CD4-positive, alpha-beta T cell treated with Interleukin-2 at 100 ng/mL for 4 hours (primary cell): ENCODE measurements at places on chromosomes 16 and 17.

- no peak for DNase-seq
These were observed 14.4 kb upstream of the MYLK3 start for GRCh38 chr16:46762583-46762982.

DNA sequence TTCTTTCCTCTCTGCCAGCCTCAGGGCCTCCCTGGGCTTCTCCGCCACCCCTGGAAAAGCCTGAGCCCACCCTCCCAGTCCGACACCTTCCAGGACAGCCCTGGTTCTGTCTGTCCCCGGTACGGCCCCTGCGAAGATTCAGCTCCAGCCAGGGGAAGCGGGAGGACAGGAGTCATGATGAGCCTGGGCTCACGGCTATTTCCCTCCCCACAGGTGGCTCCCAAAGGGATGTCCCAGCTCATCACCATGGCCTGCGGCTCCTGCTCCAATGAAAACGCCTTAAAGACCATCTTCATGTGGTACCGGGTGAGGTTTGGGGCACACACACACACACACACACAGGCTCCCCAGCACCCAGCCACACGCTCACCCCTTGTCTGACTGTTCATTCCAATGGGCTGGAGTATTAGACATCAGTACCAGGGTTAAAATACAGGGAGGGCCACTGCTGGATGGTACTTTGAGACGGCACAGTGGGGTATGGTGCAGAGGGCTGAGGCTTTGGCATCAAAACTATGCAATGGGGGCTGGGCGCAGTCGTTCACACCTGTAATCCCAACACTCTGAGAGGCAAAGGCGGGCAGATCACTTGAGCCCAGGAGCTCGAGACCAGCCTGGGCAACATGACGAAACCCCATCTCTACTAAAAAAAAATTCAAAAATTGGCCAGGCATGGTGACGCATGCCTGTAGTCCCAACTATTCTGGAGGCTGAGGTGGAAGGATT lies 32.8 kb downstream of the TMEM186 start:
- DNase-seq, result no peak

DNA sequence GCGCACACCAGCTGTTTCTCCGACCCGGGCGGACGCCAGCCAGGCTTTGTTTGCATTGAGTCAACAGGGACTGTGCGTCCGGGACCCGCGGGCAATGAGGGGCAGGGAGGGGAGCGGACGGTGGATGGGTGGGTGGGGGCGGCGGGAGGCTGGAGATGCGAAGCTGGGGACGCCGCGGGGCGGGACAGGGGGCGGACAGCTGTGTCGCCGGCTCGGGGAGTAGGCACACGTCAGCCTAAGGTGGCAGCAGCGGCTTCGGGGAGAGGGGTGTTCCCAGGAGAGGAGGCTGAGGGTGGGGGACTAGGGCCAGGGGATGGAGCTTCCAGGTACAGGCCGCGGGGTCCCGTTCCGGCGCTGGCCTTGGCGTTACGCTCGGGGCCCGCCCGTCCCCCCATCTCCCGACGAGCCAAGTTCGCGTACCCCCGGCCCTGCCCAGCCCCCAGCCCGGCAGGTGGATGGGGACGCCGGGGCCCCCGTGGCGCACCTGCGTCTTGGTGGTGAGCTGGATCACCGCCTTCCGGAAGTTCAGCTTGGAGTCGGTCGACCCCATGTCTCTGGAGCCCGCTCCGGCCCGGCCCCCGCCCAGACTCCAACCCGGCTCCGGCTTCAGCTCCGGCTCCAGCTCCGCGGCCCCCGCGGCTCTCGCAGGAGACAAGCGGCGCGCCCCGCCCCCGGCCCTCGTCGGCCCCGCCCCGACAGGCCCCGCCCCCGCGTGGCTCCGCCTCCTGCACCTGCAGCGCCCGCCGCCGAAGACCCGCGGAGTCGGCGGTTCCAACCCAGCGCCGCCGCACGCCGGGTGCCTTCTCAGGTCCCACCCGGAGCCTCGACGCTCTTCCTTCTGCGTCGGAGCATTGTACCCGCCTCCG lies at the start of gene HID1:
Gene HID1 (minus strand): TSS at position 653 of the 866 bp plus-strand sequence. CDS start 103 bp downstream, at position 550.
- DNase-seq, result peak; percentile 76

GRCh38 chr17:78717431-78717980 lies 64.6 kb downstream of the CYTH1 start:
- DNase-seq, result no peak

DNA sequence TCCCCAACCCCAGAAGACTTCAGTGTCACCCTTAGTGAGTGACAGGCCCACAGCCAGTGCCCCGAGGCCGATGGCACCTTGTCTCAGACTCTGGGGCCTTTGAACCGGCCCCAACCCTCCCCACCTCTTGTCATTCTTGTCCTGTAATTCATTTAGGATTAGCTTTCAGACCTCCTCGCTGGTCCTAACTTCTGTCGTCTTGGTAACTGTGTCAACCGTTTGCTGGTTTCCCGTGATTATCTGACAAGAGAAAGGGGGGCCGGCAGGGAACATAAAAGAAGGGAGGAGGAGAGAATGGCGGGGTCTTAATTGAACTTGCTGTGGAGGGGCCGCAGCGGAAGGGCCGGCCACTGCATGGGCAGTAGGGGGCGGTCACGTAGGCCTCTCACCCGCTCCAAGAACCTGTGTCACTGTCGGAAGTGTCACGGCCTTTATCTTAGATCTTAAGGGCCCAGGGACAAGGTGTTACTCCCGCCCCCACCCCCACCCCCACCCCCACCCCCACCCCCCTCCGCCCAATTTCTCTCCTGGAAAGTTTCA lies 46.5 kb upstream of the GSE1 start:
- DNase-seq, result no peak

GRCh38 chr17:1727876-1728630 lies 3.5 kb downstream of the WDR81 start:
- no peak for DNase-seq

DNA sequence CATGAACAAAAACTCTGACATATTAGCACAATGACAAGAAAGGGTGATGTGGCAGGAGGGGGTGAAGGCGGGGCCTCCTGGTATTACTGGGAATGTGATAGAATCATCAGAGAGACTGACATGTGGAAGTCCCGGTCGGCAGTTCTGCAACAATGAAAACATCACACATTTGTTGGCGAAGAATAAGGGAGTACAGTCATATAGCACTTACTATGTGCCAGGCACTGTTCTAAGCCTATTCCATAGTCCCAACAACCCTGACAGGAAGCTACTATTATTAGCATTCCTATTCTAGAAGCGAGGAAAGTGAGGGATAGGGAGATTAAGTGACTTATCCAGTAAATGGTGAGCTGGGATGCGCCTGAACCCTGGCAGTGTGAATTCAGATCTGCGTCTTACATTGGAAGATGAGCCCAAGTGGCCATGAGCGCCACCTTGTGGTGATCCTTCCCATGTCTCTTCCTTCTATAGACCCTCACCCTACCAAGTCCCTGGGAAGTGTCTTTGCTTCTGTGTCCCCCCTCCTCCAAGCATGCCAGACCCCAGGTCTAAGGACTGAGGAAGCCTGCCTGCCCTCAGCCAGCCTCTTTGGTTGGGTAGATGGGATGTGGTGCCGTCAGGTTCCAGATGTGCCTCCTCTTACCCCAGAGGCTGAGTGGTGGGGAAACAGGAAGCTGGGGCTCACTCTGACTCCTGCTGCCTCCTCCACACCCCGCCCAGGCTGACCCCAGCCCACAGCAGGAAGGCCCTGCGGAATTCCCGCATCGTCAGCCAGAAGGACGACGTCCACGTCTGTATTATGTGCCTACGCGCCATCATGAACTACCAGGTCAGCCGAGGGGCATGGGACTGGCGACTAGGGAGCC lies 14.0 kb downstream of the FMNL1 start:
- peak; percentile 80 for DNase-seq

DNA sequence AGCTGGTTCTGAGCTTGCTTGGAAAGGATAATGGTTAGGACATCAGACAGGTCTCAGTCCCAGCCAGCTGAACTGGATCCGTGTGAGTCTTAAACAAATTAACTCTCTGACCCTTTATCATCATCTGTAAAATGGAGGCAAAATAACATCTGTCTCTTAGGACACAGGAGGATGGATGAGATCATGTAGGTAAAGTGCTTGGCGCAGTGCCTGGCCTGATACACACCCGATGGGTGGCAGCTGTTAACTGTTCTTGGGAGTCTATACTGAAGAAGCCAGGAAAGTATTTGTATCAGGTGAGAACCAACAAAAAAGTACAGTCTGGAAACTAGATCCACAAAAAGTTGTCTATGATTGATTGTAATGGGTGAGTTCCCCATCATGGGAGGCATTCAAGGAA lies 188.6 kb downstream of the C16orf78 start:
- no peak for DNase-seq

GRCh38 chr17:75152922-75153779 lies 1.2 kb downstream of the JPT1 start:
- no peak for DNase-seq

- no peak for DNase-seq
These were observed 44.6 kb downstream of the WSB1 start for GRCh38 chr17:27338536-27338985.

- no peak for DNase-seq
These were observed 118.9 kb downstream of the PARN start for GRCh38 chr16:14510939-14511799.

DNA sequence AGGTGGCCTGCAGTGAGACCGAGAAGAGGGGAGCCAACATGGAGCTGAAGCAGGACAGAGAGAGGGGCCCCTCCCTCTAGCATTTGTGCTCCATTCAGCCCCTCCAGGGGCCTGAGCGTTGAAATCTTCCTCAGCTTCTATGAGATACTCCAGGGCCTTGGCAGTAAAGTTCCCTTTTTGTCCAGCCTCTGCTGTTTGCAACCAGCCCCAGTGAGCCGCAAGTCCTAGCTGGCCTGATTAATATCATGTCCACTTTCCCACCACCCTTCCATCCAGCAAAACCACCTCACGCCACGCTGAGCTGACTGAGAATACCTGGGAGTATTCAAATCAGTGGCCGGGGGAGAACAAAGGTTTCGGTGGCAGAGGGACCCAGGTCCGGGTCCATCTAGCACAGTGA lies 11.7 kb upstream of the RPH3AL start:
- no peak for DNase-seq

GRCh38 chr16:3022208-3022683 lies 1.5 kb downstream of the HCFC1R1 start:
- DNase-seq, result peak; percentile 89

DNA sequence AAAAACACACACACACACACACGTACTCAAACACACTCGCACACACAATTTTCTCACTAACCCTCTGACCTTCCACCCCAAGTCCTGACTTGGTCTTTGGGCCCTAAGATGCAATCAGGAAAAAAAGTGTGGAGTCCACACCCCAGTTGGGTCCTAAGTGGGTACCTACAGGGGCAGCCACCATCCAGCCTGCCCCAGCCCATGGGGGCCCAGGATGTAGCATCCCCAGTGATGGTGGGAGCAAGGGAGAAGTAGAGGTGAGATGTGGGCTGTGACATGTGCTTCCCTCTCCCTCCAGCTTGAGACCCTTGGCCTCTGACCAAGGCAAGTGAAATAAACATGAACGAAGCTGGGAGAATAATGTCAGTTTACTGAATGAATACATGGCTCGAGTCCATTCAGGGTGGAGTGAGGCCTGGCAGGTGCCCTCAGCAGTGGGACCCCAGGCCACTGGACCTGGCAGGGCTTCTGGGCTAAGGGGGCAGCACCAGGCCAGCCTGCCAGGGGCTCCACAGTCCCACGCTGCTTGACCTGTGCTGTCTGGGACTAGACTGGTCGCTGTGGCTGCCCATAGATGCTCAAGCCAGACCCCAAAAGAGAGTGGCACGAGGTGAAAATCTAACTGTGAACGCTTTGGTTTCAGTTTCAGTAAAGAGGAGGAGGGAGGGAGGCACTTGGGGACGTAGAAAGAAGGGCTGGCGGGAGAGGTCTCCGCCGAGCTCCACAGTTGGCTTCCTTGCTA lies 73.7 kb downstream of the MRC2 start:
- DNase-seq, result no peak

GRCh38 chr17:30321314-30321713 lies 12.5 kb downstream of the TMIGD1 start:
- no peak for DNase-seq

GRCh38 chr17:956905-957304 lies 22.7 kb downstream of the NXN start:
- DNase-seq, result no peak

DNA sequence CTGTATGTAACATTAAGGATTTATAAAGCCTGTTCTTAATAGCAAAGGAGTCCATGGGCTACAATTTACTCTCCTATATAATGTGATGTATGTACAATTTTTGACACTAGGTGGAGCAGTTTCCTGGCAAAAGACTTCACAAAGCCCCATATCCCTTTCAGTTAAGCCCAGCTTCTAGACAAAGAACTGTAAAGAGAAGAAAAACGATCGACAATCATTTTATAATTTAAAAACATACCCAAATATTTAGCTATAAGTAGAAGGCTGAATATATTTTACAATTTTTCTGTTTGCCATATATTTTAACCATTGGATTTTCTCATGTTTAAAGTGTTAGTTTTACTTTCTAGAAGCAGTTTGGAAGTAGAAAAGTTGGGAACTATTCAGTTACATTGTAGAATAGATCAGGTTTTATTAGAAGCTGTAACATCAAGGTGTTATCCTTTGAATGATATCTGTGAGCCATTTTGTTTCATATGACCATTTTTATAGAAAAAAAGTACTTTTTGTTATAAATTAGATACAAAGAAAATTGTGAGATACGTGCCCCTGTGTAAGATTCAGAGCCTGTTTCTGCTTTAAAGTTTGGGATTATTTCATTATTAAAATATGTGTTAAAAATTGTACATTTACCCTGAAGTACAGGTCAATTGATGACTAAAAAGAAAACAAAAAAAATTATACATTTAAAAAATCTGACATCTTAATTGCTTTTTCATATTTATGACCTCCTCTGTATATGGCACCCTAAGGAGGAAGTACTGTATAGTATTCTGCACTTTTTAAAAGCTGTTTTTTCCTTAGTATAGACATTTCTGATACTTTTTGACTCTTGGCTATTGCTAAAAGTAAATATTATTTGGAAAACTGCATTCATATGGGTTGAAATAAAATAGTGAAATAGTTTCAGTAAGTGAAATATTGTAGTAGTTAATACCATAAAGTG lies 46.3 kb downstream of the VMP1 start:
- peak; percentile 92 for DNase-seq

- no peak for DNase-seq
These were observed 255.9 kb upstream of the PMFBP1 start for GRCh38 chr16:72427783-72428331.

GRCh38 chr16:85079785-85080570 lies 32.3 kb downstream of the CIBAR2 start:
- no peak for DNase-seq

- no peak for DNase-seq
These were observed 393.1 kb downstream of the CNTNAP4 start for GRCh38 chr16:76670125-76670857.

- no peak for DNase-seq
These were observed 35.6 kb upstream of the MNT start for GRCh38 chr17:2436316-2436905.

DNA sequence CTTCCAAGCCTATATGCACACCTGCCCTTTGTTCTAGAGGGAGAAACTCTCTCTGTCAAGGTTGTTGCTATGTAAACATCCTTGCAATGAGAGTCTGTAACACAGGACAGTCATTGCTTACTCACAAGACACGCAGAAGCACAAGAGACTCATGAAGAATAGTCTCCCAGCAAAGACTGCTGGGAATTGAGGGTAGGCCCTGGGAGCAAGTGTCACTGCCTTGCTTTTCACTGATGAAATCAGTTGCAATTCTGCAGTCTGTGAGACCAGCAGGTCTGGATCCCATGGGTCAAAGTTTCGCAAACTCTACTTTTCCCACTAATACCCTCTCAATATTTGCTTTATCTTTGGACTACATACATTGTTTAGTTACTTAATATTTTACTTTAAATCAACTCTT lies 177.4 kb downstream of the FTO start:
- DNase-seq, result no peak
